Fibroblast of skin of scalp (primary cell): ENCODE measurements at places on chromosomes 13 and 19.
A peak's percentile ranks its signal among the peaks of the same experiment; 100 is the strongest.

- no peak for DNase-seq
Observed at GRCh38 chr19:34838753-34839431, 65.9 kb upstream of the ZNF599 start.

DNA sequence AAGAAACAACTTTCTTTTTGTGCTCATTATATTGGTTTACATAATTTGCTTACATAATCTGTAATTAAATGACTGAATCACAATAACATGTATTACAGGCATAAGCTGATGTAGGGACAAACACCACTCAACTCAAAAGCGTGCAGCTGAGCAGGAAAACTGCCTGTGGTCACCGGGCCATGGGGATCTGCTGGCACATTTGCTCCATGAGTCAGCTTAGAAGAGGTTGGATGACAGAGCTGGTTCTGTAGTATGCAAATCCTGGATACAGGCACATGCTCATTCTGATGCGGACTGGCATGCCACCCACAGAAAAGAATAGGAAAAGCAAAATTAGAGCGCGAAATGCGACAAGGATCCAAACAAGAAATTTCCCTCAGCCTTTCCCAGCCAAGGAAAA, 128.6 kb downstream of the USP12 start:
- peak; percentile 96 for DNase-seq

DNA sequence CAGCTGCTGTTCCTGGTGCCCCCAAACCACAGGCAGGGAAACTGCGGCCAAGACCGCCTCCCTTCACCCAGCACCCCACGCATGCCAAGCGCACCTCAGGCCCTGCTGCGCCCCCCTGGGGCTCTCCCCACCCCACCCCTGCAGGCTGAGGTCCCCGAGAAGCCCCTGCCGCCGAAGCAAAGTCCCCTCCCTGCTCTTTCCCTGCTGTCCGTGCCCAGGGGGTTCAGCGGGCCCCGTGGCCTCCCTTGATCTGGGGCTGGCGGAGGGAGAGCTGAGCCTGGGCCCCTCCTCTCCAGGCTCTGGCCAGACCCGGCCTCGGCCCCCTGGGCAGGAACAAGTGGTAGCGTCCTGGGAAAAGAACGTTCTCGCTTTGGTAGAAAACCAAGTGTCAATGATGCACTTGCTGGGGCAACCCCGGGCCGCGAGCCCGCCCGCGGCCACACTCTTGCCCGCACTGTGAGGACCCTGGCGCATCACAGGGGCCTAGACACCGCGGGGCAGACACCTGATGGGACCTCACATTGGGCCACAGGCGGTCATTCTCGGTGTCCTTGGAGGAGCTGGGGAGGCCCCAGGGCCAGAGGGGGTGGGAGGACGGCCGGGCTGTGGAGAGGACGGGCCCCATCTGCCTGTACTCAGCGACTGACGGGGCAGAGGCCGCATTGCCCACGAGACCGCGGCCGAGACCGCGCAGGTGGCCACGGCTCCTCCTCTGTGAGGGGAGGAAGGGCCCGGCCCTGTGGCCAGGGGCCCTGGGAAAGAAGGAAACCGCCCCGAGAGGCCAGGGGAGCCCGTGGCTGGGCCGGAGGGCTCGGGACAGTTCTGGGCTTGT, 29.0 kb downstream of the GPX4 start:
- DNase-seq: no peak

DNA sequence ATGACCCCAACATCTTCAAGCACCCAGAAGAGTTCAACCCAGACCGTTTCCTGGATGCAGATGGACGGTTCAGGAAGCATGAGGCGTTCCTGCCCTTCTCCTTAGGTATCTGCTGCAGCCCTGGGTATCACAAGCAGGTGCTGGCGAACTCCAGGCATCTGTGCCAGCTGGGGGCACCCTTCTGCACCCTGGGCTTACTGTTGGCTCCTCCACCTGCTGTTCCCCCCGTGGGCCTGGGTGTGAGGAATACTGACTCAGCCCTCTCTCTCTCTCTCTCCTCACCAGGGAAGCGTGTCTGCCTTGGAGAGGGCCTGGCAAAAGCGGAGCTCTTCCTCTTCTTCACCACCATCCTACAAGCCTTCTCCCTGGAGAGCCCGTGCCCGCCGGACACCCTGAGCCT, 13.0 kb downstream of the CYP2S1 start:
- DNase-seq: no peak

DNA sequence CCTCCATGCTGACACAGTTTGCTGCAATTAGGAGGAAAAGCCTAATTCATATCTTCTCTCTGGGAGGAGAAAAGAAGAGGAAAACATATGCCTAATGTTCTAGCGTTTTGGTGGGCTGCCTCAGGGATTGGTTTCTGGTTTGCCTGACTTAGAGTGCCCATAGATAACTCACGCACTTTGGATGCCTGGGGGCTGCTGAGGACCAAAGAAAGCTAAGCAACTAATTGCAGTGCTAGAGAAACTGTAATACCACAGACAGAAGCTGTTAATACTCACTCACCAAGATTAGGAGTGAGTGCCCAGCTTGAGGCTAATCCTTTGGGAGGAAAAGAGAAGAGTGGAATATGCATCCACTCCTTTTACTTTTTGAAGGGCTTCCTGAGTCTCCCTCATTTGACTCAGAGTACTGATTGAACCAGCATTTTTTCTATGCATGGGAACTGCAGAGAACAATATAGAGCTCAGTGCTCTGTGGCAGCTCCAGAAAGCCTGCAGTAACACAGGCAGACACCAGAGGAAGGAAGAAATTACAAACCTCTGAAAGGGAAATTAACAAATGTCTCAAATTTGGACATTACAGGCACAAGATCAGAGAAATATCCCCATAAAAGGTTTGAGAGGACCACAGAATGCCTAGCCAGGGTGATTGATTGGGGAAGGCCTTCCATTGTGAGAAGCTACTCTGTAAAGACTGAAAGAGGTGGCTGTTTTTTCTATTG, 666.4 kb downstream of the OLFM4 start:
- DNase-seq: no peak

- no peak for DNase-seq
Observed at GRCh38 chr19:4902796-4903195, at the start of gene ARRDC5. Gene ARRDC5 (minus strand): TSS chr19:4902896. CDS start chr19:4902825, 71 bp downstream.

- no peak for DNase-seq
Observed at GRCh38 chr19:27828829-27829228, 1384.1 kb downstream of the UQCRFS1 start.

- DNase-seq: no peak
Observed at GRCh38 chr13:75418997-75419396, 63.0 kb downstream of the TBC1D4 start.

- DNase-seq: no peak
Observed at GRCh38 chr13:30138511-30138910, 168.8 kb downstream of the KATNAL1 start.

GRCh38 chr19:35272122-35272719, 3.5 kb downstream of the USF2 start:
- no peak for DNase-seq

DNA sequence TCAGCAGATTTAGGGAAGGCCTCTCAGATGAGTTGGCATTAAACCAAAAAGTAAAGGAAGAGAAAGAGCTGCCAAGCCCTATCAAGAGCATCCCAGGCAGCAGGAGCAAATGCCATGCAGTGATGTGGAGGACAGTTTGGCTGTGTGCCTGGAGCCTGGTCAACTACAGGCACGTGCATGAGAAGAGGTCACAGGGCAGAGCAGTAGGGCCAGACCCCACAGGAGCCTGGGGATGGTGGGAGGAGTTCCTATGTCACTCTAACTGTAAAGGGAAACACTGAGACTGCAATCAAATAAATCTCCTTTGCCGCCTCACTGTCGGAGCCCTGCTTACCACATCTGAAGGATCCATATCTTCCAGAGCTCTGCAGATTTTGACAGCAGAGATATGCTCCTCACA, 240.5 kb downstream of the ENOX1 start:
- peak; percentile 11 for DNase-seq
